ENCODE measurements at places on chromosomes 1 and 21.

GRCh38 chr1:50700214-50700613, 259.9 kb downstream of the FAF1 start:
- no peak for DNase-seq

GRCh38 chr1:2115702-2116341, 65.6 kb downstream of the PRKCZ start:
- DNase-seq, result no peak

DNA sequence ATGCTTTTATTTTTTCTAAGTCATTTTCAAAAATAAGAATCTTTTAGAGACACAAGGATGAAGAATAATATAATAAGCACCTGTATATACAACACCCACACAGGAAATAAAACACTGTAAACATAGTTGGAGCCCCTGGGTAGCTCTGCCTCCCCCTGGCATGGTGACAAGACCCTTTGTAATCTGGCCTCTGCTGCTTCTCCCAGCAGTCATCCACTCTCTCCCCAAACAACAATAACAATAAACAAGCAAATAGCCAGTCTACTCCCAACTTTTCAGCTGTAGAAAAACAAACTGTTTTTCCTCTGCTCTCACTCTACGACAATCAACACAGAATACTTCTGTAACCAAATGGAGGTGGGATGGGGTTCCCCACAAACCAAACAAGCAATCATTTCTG, 110.1 kb downstream of the CSMD2 start:
- DNase-seq, result no peak

DNA sequence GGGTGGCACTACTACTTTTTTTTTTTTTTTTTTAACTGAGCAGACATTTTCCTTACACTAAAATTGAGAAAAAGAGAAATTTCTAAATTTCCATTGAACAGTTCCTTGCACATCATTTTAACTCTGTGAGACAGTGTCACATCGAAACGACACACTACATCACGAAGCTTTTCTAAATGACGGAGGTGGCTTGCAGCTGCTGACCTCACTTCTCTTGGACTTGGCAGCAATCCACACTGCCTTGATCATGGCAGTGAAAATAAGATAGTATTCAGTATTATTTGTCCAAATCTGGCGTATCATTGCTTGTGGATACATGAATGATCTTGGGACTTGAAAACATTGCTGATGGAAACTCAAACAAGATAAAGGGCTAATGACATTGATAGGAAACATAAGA, 80.3 kb upstream of the CYYR1 start:
- DNase-seq, result no peak

GRCh38 chr1:24606296-24606605, 36.9 kb upstream of the SRRM1 start:
- DNase-seq, result no peak

- no peak for DNase-seq
Observed at GRCh38 chr21:39107739-39108138, 75.5 kb downstream of the PSMG1 start.

DNA sequence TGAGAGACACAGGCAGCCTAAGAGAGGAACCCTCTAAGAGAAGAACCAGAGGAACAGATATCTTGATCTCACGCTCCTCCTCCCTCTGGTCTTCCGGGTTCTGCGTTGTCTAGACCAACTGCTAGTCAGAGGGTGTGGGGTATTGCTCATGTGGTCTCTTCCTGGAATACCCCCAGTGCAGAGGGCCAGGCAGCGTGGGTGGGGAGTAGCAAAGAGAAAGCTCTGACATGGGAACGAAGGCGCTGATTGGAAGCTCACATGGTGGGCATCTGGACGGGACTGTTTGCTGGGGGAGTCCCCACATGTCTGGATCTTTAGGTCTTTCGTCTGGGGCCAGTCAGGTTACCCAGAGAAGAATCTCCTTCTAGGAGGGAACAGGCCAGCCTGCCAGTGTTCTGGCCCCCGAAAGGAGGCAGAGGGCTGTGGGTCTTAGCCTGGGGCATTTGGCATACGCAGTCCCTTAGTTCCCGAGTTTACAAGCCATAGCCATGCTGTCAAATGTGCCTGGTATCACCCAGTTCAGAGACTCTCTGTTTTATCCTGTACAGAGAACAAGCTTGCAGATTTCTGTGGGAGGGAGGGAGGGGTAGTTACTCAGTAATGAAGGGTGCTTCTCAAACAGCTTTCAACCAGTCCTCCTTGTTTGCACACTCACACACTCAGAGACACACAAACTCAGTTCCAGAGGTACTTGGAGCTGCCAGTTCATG, 18.3 kb upstream of the IL6R start:
- no peak for DNase-seq

DNA sequence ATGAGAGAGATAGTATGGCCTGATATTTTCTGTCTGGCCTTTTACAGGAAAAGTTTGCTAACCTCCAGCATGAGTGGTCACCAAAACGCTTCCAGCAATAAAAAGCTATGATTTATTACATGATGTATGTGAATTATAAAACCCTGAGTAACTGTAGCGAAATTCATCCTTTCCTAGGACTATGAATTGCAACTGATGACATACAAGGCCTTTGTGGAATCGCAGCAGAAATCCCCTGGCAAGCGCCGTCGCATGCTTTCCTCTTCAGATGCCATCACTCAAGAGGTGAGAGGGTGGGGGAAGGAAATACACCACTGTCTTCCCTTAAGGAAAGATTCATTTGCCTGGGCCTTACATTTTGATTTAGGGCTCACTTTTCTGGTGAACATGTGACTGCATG, 117.9 kb downstream of the MACF1 start:
- no peak for DNase-seq

DNA sequence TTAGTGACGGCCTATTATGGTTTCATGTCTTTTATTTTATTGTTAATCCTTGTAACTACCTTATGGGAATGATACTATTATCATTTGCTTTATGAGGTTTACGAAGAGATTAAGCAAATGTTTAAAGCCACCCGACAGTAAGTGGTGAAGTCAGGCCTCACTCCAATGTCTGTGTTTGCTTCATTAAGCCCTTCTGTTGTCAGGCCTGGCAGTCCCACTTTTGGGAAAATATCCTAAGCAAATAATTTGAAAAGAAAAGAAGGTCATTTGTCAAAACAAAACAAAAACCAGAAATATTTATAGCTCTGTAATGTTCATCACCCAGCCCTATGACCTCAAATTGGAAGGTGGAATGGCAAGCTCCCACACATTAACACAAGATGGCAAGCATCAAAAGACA, 40.7 kb upstream of the USP24 start:
- DNase-seq, result no peak

GRCh38 chr1:31977385-31978131, 36.1 kb upstream of the KHDRBS1 start:
- DNase-seq, result peak; percentile 53

- DNase-seq, result no peak
Observed at GRCh38 chr1:20403423-20404145, 82.4 kb downstream of the CAMK2N1 start.

DNA sequence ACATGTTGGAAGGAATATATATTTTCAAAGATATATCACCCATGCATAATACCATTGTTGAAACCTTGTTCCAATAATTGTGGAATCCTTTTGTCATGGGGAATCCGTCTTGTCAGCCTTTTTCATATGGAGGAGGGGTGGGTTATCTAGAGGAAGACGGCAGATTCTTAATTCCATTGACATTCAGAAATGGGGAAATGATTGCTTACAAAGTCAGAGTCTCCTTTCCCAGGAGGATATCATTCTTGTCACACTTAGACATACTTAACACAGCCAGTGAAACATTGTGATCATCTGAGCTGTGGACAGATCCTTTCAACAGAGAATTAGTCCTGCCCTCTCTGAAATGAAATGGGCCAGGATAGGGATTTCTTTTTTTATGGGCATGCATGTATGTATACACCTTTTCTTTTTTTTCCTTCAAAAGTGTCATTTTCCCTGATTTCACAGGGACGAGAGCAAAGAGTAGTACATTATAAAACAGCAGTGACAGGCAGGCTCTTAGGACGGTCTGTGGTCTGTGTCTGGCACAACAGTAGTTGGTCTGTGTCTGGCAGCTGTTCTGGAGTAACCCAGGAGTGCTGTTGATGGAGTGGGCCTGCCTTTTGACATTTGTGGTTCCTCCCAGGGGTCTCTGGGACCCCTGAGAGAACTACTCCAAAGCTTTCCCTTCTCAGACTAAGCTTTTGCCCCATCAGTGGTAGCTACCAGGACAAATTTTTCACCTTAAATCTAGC, 50.1 kb downstream of the VPS13D start:
- no peak for DNase-seq

GRCh38 chr21:29953690-29954089, 13.9 kb upstream of the GRIK1 start:
- no peak for DNase-seq

- peak; percentile 38 for DNase-seq
Observed at GRCh38 chr1:160161965-160162705, 10.7 kb downstream of the ATP1A4 start.

DNA sequence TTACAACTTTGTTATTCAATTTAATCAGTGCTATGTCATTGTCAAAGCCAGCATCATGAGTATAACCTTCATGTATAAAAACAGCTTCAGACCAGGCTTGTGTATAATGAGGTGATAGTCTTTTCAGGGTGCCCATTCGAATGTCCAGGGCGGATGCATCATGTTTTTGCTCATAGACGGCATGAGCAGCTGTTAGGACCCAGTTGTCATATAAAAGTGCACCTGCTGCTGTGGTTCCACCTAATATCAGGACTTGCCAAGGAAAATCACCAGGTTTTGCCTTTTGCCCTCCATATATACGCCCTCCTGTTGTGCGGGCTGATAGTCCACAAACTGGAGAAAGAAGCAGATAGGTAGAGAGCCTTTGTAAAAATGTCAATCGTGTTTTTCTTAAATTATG, 14.9 kb downstream of the TARDBP start:
- no peak for DNase-seq

GRCh38 chr1:11341901-11342552, 69.0 kb downstream of the UBIAD1 start:
- no peak for DNase-seq

- peak; percentile 24 for DNase-seq
Observed at GRCh38 chr1:201334325-201335173, 42.9 kb downstream of the TNNT2 start.

DNA sequence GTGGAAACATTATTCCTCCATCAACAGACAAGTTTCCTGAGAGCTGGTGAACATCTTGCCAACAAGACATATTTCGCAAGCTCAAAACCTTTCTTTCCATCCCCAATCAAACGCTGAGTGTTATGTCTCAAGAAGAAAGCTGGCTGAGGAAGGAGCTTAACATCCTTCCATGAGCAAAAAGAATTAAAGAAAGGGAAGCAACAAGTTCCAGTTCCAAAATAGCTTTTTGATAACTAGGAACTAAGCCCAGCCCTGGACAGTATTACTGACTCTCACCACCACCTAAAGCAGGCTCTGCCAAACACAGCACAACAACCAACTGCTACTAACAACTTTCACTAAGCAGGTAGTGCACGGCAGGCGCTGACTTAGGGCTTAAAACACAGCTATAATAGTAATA, 50.2 kb downstream of the CAPZB start:
- DNase-seq, result no peak

GRCh38 chr1:45621501-45621836, 2.4 kb downstream of the CCDC17 start:
- no peak for DNase-seq

- no peak for DNase-seq
Observed at GRCh38 chr1:31671561-31672201, 27.0 kb upstream of the PEF1 start.

DNA sequence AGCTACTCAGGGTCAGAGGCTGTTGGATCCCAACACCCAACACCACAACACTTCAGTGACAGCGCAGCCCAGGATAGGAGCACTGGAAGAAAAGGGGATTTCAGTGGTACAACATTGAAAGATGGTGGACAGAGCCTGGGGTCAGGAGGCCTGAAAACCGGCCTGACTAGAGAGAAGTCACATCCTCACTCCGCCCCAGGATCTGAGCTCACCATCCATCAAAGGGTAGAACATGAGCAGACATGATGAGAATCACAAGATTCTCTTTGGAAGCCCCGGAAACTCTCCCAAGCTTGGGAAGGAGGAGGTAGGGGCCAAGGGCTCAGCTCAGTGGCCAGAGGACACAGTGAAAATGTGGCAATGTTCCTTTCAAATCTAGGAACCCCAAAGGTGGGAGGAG, 271.3 kb downstream of the NPHP4 start:
- no peak for DNase-seq

DNA sequence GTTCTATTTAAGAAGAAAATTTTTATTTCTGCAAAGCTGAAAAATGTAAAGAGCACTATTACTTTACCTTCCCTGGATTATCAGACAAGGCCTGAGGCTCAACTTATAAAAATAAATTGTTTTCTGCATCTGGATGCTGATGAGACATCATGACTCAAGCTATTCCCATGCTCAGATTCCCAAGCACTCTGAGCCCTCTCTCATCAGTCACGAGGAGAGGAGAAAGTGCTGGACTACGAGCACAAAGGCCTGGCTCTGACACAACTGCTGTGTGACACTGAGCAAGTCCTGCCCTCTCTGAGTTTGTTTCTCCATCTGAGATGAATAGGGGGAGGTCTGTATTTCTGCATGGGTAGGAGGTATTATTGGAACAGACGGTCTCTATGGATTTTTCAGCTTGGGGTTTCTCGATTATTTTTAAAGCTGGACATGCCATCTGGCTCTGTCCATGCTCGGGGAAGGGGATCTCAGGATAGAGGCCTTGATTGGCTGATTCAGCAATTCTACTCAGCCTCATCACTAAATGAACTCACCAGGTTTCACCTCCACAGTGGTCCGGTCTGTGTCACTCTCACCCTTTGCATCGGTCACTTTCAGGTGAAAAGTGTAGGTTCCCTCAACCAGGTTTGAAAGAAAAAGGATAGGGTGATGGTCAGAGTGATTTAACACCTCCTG, 107.7 kb downstream of the KIAA0319L start:
- DNase-seq, result peak; percentile 98

GRCh38 chr1:28813931-28814465, 2.0 kb downstream of the OPRD1 start:
- peak; percentile 20 for DNase-seq

DNA sequence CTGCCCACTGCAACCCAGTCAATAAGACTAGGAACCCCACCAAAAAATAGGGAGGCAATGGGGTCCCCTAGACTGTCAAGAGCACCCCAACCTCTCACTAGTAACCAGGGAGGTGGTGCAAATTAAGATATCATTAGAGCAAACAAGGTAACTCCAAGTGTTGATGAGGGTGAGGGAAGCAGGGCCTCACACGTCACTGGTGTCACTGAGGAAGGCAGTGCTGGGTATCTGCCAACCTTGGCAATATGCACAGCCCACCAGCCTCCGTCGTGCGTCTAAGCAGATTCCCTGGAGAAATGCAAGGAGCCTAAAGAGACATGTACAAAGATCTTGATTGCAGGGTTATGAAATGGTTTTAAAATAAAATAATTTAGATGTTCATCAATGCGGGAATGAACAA, 3.8 kb downstream of the UBASH3A start:
- no peak for DNase-seq

GRCh38 chr1:230010603-230011332, 56.3 kb upstream of the GALNT2 start:
- DNase-seq, result no peak
